ENCODE measurements at places on chromosomes 16 and 17.
A peak's percentile ranks its signal among the peaks of the same experiment; 100 is the strongest.

DNA sequence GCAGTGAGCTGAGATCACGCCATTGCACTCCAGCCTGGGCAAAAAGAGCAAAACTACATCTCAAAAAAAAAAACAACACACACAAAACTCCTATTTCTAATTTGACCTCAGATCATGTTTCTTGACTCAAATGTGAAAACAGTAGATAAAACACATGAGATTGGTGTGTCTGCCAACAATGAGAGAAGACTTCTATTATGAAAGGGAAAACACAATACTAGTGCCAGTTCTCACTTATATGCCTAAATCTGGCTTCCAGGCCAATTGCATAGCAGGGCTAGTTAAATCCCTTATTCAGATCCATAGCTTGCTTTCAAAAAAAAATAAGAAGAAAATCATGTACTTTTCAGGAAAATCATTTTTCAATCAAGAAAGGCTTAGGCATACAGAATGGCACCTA lies 39.4 kb downstream of the AP1G1 start:
- no peak for DNase-seq

- DNase-seq: no peak
Measured at GRCh38 chr17:75734674-75735294, 13.5 kb downstream of the ITGB4 start.

GRCh38 chr17:18382441-18383078 lies 5.0 kb downstream of the EVPLL start:
- DNase-seq: no peak

- DNase-seq: no peak
Measured at GRCh38 chr16:85530370-85530739, 82.8 kb upstream of the GSE1 start.

DNA sequence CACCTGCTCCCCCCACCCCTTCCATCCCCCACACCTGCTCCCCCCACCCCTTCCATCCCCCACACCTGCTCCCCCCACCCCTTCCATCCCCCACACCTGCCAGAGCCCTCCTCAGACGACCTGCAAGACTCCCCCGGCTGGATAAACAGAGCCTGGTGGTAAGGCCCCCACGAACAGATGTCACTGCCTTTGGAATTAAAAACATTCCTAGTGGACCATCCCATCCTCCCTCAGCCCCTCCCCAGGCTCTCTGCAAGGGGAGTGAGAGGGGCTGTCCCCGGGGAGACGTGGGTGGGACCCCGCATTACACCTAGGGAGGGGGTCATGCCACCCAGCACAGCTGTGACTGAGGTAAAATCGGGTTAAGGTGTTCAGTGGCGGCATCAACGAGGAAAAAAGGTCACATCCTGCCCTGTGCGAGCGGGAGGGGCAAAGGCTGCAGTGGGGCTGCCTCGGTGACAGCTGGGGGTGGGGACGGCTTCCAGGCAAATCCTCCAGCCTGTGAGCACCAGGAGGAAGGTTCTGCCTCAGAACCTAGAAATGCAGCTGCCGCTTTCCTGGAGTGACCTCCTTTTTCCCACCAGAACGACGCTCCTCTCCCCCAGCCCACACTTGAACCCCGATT lies 38.7 kb downstream of the TIMM22 start:
- no peak for DNase-seq

DNA sequence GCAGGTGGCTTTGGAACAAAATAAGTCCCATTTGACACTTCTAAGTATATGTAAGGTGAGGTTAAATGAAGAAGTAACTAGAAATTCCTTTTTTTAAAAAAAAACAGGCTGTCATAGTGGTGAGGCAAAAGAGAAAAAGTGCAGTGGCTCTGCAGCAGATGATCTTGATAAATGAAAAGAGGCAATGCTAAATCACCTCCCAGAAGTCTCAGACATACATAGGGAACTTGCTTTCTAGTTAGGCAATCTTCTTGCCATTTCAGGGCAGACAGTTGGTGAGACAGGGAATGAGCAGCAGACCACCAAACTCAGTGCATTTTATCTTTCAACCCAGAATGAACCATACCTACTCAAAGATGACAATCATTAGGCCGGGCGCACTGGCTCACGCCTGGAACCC lies 90.8 kb downstream of the MYO1D start:
- no peak for DNase-seq

- peak; percentile 60 for DNase-seq
Measured at GRCh38 chr17:18185391-18185790, 1.8 kb downstream of the ALKBH5 start.

Data from umbilical cord (tissue), 2 donors.